Naive B cell (primary cell): ENCODE measurements at places on chromosomes 16 and 17. TPM values are rescaled to one million over a fixed set of nuclear protein-coding genes. Genes with fewer than 3 reads are reported as not detected.

SPNS2 gene
- not detected for polyA plus RNA-seq

ARL6IP1 gene
- 208 TPM for polyA plus RNA-seq

PLCG2 gene
- 90.5 TPM for polyA plus RNA-seq

DNA sequence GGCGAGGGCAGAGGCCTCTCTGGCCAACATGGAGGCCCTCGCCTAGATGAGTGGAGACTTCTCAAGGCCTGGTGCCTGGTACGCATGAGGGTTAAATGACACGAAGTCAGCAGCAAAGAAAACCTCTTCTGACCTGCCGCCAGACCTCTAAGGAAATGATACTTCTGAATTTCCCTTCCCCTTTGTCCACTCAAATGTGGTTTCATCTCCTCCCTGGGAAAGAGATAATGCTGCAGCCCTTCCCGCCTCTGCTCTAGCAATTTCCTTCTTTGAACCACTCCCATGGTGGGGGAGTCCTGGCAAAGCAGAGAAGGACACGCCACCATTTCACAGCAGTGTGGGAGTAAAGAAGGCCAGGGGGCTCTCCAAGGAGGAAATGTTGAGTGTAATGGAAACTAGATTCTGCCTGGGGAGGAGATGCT is 65.7 kb upstream of the BCAR1 start:
- no peak for DNase-seq

GRCh38 chr17:48553826-48554225 is 8.9 kb upstream of the HOXB2 start:
- DNase-seq = no peak

DNA sequence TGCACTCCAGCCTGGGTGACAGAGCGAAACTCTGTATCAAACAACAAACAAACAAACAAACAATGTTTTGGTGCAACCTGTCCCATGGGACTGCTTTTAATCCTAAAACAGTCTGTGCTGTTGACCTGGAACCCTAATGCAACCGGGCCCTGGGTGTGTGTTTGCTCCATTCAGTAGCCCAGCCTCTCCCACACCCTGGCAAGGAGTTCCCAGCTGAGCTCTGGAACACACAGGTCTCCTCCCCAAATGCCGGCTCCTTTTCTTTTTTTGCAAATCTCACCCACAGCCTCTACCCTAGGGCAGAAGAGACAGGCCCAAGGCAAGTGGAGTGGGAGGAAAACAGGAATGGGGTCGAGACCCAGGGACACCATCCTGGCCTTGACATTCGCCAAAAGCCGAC is 29.8 kb upstream of the RASD1 start:
- no peak for DNase-seq
